Naive thymus-derived CD8-positive, alpha-beta T cell (primary cell): ENCODE measurements at places on chromosomes 3 and 15. TPM values are rescaled to one million over a fixed set of nuclear protein-coding genes. Genes with fewer than 3 reads are reported as not detected.

KLHL6 gene
- total RNA-seq: 58.9 TPM

ERICH6 gene
- total RNA-seq: not detected

POPDC2 gene
- total RNA-seq: 8.4 TPM

CEP19 gene
- 5.1 TPM for total RNA-seq

SOX2 gene
- total RNA-seq: not detected

SLC27A2 gene
- 0.16 TPM for total RNA-seq

MITF gene
- total RNA-seq: 0.33 TPM

DNA sequence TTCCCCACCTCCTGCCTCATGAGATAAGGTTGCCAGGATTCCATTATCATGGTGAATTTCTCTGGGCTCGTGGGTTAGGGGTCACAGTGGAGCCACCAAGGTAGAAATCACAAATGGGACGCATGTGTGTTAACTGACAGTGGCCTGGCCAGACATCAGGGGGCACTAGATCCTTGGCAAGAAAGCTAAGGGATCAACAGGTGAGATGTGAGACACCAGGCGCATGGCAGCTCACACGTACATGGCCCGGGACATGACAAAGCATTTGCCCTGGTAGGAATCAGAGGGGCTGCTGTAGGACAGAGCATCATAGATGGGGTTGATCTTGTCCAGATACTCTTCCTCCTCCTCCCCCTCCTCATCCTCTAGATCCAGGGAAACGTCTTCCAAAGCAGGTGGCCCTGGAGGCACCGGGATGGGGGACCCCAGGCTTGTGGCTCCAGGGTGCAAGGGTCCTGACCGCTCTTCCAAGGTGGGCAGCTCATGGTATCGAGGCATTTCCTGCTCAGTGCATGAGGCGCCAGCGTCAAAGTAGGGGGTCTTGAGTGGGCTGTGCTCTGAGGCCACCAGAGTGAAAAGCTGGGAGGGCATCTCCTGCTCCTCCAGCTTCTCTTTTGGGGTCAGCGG, 24.6 kb downstream of the ZBED2 start:
- no peak for DNase-seq
- H3K4me1 ChIP-seq: peaks cover 68% of the 10 kb centered on the region
- H3K4me3 ChIP-seq: no peak overlapping the region
- H3K27me3 ChIP-seq: no peaks in the 10 kb centered on the region

DNA sequence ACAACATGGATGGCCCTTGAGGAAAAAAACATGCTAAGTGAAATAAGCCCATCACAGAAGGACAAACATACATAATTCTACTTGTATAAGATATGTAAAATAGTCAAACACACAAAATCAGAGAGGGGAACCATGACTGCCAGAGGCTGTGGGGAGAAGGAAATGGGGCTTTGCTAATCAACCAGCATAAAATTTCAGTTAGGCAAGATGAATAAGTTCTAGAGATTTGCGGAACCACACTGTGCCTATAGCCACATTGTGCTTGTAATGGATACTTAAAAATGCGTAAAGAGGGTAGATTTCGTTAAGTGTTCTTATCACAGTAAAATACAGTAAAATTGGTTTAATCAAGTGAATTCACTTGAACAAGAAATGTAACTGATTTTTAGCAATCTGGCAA, 33.7 kb upstream of the SPTBN5 start:
- H3K27me3 ChIP-seq: no peaks in the 10 kb centered on the region
- peaks cover 5% of the 10 kb centered on the region for H3K36me3 ChIP-seq
- no peak overlapping the region for H3K4me3 ChIP-seq
- H3K4me1 ChIP-seq: peaks cover 16% of the 10 kb centered on the region
- peak overlapping the region; percentile 11 for H3K27ac ChIP-seq

DNA sequence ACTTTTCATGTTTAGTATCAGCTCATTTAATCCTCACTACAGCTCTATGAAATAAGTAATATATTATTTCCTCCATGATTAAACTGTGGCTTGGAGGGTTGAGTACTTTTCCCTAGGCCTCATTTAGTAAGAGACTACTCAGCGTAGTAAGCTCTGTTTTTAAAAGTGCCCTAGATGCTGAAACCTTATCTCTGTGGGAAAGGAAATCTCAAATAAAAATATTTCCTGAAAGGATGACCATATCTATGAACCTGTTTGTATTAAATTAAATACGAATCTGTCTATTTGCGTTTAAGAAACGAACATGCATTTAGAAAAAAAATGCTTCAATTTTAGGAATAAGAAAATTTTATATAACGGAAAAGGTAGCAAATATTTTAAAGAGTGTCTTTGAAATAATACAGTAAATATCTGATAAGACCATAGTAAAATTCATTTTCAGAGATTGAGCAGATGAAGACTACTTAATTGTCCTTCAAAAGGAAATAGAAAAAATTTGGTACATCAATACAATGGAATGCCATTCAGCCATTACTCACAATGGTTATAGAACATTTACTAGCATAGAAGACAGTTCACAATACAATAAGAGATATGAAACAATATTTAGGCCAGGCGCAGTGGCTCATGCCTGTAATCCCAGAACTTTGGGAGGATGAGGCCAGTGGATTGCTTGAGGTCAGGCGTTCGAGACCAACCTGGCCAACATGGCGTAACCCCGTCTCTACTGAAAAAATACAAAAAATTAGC, 56.2 kb downstream of the ATG7 start:
- DNase-seq: no peak
- H3K27me3 ChIP-seq: no peaks in the 10 kb centered on the region
- no peaks in the 10 kb centered on the region for H3K4me1 ChIP-seq
- no peak overlapping the region for H3K27ac ChIP-seq
- H3K4me3 ChIP-seq: no peak overlapping the region

DNA sequence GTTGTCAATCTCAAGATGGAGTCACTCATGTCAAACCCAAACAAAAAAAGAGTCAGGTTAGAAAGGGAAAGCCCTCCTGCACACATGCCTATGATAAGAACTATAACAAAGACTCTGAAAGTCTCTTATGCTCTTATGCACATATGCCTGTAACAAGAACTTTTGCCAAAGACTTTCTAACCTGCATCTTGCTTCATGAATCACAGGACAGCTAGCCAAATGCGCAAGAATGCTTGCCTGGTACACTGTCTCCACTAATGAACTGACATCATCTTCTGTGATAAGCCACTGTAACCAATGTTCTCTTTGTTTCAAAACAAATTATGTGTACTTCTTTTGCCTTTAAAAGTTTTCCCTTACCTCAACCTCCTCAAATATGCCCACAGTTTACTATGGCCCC, 18.2 kb upstream of the EHHADH start:
- peaks cover 44% of the 10 kb centered on the region for H3K27me3 ChIP-seq
- H3K4me3 ChIP-seq: no peak overlapping the region
- no peaks in the 10 kb centered on the region for H3K36me3 ChIP-seq
- H3K27ac ChIP-seq: no peak overlapping the region
- DNase-seq: no peak

DNA sequence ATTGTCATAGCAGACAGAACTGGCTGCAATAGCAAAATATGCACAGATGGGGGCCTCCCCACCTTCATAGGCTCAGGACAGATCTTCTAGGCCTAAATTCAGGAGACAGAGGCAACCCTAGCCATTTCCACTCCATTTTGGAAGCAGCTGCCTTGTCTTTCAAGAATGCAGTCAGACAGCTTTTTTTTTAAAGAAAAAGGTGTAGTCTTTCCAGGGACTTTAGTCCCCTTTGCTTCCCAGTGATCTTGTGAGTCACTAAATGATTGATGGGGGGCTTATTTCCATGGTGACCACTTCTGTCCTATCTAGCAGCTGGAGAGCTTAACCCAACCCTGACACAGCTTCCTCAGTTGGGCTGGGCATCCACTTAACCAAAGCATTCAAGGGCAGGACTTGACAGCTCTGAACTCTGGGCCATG, 165.9 kb downstream of the TPRG1 start:
- no peak overlapping the region for H3K27ac ChIP-seq
- peaks cover 19% of the 10 kb centered on the region for H3K4me1 ChIP-seq
- no peak overlapping the region for H3K4me3 ChIP-seq
- no peak for DNase-seq
- no peaks in the 10 kb centered on the region for H3K27me3 ChIP-seq

GRCh38 chr15:90967206-90967605, 12.5 kb downstream of the RCCD1 start:
- no peak for DNase-seq
- H3K27ac ChIP-seq: no peak overlapping the region
- H3K4me3 ChIP-seq: no peak overlapping the region
- H3K27me3 ChIP-seq: no peaks in the 10 kb centered on the region
- H3K4me1 ChIP-seq: no peaks in the 10 kb centered on the region

DNA sequence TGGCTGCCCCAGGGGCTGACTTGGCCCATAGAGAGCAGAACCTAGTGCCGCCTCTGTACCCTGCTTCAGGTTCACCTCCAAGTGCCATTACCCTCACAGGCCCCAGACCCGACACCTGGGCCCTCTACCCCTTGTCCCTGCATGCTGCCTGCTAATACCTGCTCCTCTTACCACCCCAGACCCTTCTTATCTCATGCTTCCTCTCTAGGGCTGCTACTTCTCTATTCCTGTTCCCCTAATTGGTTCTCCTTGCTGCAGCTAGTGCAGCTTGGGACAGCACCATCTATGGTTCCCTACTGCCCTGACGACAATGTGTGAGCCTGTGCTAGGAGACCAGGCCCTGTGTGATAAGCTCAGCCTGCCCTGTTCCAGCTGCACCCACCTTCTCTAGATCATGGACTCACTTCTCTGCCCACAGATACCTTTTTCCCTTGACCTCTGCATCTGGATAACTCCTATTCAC, 15.3 kb downstream of the HDAC11 start:
- no peak overlapping the region for H3K4me3 ChIP-seq
- peaks cover 2% of the 10 kb centered on the region for H3K36me3 ChIP-seq
- no peaks in the 10 kb centered on the region for H3K27me3 ChIP-seq
- DNase-seq: no peak
- H3K27ac ChIP-seq: peak overlapping the region; percentile 48

DNA sequence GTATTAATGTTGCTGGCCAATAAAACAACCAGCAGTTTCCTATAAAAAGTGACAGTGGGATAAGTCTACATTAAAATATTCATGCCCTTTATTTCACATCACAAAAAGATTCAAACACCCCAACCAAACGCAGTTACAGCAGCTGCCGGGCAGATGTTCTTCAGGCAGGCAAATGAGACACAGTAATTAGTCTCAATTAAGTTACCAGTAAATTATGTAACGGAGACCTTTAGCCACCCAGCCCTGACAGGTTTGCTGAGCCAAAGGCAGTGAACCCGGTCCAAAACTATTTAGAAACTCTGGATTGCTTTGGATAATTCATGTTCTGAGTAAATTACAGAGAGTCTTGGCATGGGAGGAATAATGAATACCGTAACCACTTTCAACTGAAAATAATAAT, 289.2 kb upstream of the LYSMD4 start:
- no peak overlapping the region for H3K27ac ChIP-seq
- DNase-seq: no peak
- no peaks in the 10 kb centered on the region for H3K27me3 ChIP-seq
- H3K36me3 ChIP-seq: peaks cover 18% of the 10 kb centered on the region

- DNase-seq: no peak
- H3K27me3 ChIP-seq: peaks cover 56% of the 10 kb centered on the region
- H3K36me3 ChIP-seq: no peaks in the 10 kb centered on the region
Observed at GRCh38 chr15:52760562-52760961, 29.6 kb downstream of the ONECUT1 start.

- no peak for DNase-seq
- H3K27me3 ChIP-seq: no peaks in the 10 kb centered on the region
- peaks cover 19% of the 10 kb centered on the region for H3K4me1 ChIP-seq
- H3K4me3 ChIP-seq: peak overlapping the region; percentile 47
- no peaks in the 10 kb centered on the region for H3K36me3 ChIP-seq
Observed at GRCh38 chr3:186185194-186185787, 76.4 kb upstream of the ETV5 start.

DNA sequence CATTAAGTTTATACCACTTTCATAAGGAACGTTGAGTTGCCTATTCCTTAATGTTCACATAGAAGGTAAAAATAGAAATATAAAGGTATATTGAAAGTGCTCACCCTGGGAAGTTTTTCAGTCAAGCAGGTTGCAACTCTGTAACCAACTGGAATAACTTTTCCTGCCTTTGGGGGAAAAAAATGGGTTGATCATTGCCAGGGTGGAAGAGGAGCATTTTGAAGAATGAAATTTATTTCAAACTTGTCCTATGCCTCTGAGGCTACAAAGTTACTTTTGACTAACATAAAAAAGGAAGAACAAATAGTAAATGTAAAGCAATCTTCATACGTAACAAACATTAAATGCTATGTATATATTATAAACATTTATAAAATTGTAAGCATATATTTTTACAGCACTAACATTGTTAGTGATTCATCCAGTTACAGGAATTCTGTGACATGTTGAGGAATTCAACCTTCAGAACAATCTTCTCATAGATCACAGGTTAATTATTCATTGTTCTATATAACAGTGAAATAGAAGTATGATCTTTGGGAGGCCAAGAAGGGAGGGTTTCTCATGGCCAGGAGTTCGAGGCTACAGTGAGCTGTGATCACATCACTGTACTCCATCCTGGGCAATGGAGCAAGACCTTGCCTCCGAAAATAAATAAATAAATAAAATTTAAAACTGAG, 13.5 kb downstream of the EFHB start:
- DNase-seq: no peak
- peaks cover 2% of the 10 kb centered on the region for H3K4me1 ChIP-seq
- H3K27me3 ChIP-seq: peaks cover under 1% of the 10 kb centered on the region
- no peak overlapping the region for H3K27ac ChIP-seq
- H3K36me3 ChIP-seq: no peaks in the 10 kb centered on the region

GRCh38 chr3:4036046-4036445, 236.8 kb downstream of the LRRN1 start:
- no peak overlapping the region for H3K27ac ChIP-seq
- H3K4me1 ChIP-seq: no peaks in the 10 kb centered on the region
- no peaks in the 10 kb centered on the region for H3K27me3 ChIP-seq
- DNase-seq: no peak
- H3K36me3 ChIP-seq: no peaks in the 10 kb centered on the region

- DNase-seq: no peak
- peaks cover 19% of the 10 kb centered on the region for H3K27me3 ChIP-seq
- H3K4me1 ChIP-seq: no peaks in the 10 kb centered on the region
- no peak overlapping the region for H3K27ac ChIP-seq
Observed at GRCh38 chr15:81105545-81105944, 28.5 kb upstream of the CFAP161 start.

GRCh38 chr15:50484781-50485180, 60.6 kb downstream of the USP8 start:
- H3K27ac ChIP-seq: no peak overlapping the region
- DNase-seq: no peak
- H3K4me1 ChIP-seq: peaks cover 33% of the 10 kb centered on the region
- no peak overlapping the region for H3K4me3 ChIP-seq
- no peaks in the 10 kb centered on the region for H3K27me3 ChIP-seq
- peaks cover 3% of the 10 kb centered on the region for H3K36me3 ChIP-seq
